ENCODE measurements at places on chromosomes 2 and 18.

- no peak for DNase-seq
Measured at GRCh38 chr2:134268265-134268664, 14.4 kb downstream of the MGAT5 start.

DNA sequence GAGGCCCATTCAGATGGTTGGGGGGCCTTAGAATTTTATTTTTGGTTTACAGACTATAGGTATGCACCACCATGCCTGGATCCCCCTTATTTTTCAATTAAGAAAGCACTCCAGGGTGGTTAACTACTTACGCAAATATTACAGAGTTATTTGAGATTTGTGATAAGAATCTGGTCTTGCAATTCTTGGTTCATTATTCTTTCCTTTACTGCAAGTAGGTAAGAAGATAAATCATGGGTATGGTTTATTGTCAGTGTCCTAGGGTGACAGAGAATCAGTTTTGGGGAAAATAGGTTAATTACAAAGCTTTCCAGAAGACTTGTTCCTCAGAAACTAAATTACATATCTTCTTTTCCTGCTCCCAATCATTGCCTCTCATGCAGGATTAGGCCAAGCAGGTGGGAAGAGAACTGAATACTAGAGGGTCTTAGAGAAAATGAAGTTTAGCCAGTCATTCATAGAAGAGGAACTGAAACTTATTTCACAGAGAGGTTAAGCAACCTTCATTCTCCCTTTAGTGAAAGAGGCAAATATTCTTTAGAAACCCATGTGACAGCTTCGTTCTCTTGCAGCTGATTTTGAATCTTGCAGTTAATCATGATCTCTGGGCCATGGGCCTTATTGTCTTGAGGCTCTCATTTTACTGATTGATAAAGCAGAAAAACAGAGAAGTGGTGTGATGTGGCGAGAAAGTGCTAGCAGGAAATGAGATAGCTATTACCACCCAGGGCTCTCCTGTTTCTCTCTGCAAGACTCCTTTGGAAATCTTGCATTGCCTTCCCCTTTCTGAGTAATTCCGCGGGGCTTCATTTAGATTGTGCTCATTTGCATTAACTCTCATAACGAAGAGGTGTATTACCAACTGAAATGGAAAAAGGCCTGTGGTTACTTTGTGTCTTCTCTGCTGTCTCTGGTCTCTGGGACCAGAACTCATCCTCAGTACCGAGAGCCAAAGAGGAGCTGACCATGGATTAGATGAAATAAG is 44.8 kb upstream of the ARHGAP25 start:
- no peak for DNase-seq

GRCh38 chr2:26979741-26980140 is 9.3 kb downstream of the MAPRE3 start:
- no peak for DNase-seq

DNA sequence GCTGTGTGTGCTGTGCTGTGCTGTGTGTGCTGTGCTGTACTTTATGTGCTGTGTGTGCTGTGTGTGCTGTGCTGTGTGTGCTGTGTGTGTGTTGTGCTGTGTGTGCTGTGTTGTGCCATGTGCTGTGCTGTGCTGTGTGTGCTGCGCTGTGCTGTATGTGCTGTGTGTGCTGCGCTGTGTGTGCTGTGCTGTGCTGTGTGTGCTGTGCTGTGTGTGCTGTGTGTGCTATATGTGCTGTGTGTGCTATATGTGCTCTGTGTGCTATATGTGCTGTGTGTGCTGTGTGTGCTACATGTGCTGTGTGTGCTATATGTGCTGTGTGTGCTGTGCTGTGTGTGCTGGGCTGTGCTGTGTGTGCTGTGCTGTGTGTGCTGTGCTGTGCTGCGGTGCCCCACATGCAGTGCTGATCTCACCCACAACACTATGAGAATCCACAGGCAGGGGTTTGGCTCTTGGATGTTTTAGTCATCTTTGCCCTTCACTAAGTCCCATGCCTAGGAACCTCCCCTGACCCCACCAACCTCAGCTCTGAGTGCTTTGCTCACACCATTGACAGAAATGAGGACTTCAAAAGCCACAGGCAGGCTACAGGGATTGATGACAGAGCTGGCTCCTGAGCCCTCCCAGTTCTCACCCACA is 30.5 kb upstream of the MAL start:
- DNase-seq: no peak

DNA sequence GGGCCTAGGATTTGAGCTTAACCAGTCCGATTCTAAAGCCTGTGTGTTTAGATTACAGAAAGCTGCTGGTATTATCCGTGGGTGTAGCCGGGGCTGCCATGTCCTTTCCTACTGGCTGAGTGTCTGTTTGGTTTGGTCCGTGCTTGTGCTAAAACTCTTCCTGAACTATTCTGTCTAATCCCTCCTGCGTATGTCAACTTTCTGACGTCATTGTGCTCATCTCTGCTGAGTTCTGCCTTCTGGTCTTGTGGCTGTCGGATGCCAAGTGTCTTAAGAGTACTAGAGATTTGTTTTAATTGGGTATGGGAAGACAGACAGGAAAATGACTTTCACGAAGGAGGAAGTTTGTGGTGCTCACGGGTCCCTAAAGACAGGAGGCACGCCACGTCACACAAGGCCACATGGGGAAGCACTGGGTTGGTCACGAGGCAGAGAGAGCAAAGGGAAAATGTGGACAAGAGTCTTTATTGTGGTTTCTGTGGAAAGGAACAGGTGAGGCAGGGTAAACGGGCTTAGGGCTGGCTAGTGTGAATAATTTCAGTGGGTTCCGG is 31.8 kb upstream of the NTSR2 start:
- no peak for DNase-seq

- DNase-seq: no peak
Measured at GRCh38 chr2:39188960-39189494, 54.7 kb downstream of the CDKL4 start.

DNA sequence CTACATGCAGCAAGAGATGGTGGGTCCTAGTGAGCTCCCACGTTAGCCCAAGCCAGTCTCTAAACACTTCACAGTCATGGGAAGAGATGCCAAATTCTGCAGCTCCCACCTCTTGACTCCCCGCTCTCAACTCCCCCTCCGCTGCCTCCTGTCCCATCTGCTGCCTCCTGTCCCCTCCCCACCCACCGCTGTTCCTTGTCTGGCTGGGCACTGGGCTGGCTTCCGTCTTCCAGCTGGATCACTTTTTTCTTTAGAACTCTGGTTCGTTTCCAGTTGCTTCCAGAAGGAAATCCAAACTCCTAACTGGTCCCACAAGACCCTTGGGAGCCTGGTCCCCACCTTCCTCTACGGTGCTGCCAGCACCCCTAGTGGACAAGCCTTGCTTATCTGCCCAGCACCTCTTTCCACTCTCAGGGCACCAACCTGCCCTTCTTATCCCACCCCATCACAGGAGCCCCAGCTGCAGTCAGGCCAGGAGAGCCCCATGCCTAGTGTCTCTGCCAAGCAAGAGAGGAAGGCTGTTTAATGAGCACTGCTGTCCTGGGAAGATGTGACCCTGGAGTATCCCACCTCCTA is 12.1 kb upstream of the TWIST2 start:
- no peak for DNase-seq

GRCh38 chr2:128786316-128786715 is 467.6 kb upstream of the HS6ST1 start:
- DNase-seq: no peak

DNA sequence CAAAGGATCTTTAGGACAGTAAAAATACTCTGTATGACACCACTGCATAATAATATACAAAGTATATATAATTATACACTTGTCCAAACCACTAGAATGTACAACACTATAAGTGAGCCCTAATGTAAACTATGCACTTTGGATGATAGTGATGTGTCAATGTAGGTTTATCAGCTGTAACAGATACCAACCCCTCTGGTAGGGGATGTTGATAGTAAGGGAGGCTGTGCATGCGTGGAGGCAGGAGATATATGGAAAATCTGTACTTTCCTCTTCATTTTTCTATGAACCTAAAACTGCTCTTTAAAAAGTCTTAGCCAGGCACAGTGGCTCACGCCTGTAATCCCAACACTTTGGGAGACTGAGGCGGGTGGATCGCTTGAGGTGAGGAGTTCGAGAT is 37.5 kb upstream of the SP3 start:
- DNase-seq: no peak

DNA sequence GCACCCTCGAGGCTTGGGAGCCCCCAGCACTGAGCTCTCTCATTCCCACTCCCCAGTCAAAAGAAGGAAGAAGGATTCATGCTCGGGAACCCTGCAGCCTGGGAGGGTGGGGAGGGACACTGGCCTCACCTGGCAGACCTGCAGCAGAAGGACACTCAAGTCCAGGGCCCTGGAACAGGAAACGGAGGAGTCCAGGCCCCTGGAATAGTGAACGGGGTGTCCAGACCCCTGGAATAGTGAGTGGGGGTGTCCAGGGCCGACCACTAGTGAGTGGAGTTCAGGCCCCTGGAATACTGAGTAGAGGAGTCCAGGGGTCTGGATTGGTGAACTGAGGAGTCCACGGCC is 292.5 kb downstream of the NDUFA10 start:
- no peak for DNase-seq

DNA sequence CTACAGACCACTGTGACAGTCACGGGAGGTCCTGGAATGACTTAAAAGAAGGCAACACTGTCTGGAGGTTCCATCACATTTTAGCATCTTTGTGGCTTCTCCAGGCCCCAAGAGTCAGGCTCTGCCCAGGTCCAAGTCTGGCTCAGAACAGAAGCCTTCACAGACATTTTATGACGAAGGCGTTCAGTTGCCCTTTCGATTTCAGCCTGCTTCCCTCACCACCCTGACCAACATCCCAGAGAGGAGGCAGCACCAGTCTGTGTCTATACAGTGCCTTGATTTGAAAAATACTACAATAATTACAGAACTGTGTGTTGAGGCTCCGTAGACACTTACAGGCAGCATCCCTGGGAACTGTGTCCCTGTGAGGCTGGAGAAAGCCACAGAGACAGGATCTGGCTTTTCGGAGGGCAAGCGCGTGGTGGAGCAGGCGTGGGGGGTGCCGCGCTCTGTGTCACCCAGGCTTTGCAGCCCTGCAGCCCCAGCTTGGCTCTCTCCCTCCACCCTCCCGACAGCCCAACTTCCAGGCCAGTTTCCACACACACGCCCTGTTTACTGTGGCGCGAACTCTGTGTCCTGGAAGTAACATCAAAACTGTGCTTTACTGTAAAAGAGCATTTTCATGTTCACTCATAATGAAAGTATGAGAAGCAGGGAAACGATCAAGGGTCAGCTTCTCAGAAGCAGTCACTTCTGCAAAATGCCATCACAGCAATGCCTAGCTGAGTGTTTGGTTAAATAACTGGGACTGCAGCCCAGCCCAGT is 153.5 kb upstream of the ALKAL2 start:
- no peak for DNase-seq

DNA sequence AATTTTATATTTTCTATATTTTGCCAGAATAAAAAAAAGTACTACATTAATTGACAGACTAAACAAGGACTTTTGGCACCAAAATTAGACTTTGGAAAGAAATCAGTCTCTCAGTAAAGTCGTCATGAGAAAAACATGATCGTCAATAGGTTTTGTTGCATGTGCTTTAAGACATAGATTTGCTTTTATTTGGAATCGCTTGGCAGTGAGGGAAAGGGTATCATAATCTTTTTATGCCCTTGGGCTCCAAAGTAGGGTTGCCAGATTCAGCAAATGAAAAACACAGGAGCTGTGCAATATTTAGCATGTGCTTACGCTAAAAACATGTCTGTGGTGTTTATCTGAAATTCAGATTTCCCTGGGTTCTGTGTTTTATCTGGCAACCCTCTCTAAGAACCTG is 177.6 kb downstream of the LAMA1 start:
- DNase-seq: no peak

DNA sequence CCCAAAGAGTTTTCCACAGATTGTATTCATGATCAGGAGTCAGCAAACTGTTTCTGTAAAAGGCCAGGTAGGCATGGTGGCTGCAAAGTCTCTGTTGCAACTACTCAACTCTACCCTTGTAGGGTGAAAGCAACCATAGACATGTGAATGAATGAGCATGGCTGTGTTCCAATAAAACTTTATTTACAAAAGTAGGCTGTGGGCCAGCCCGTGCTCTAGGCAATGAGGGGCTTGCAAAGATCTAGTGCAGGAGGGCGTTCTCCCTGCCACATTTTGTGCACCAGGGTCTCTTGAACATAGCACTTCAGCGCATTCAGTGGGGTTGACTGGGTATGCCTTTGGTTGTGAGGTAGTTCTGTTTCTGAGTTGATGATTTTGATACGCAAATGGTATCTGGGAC is 85.8 kb downstream of the ST6GAL2 start:
- no peak for DNase-seq

Data from stimulated activated CD8-positive, alpha-beta memory T cell treated with anti-CD3 and anti-CD28 coated beads, Interleukin-4, amount 100 ng/mL, for 1 hour (primary cell).